ENCODE measurements at places on chromosomes 12 and 14.

DNA sequence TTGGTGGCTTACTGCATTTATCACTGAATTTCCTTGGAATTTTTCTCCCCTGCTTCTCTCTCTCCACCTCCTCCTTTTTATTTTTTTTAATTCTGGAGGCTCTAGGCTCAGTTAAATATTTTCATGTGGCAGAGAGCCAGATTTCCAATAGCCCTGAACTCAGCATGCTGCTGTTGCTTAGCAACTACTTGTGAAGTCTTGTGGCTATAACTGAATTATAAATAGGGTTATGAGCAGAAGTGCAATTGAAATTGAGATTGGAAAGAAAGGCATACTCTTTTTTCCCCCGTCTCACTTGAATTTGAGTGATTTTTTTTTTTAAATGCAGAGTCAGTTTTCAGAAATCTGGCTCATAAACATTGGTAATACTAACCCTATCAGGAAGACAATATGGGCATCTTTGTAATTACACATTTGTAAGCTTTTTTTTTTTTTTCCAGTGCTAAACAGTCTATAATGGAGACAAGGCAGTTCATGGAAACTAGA lies 38.3 kb downstream of the ATF7IP start:
- DNase-seq: no peak
- H3K4me1 ChIP-seq: peaks cover 27% of the 10 kb centered on the region
- H3K27ac ChIP-seq: peak overlapping the region; percentile 73
- peak overlapping the region; percentile 1 for H3K4me3 ChIP-seq
- peaks cover 26% of the 10 kb centered on the region for H3K36me3 ChIP-seq
- H3K27me3 ChIP-seq: no peaks in the 10 kb centered on the region

DNA sequence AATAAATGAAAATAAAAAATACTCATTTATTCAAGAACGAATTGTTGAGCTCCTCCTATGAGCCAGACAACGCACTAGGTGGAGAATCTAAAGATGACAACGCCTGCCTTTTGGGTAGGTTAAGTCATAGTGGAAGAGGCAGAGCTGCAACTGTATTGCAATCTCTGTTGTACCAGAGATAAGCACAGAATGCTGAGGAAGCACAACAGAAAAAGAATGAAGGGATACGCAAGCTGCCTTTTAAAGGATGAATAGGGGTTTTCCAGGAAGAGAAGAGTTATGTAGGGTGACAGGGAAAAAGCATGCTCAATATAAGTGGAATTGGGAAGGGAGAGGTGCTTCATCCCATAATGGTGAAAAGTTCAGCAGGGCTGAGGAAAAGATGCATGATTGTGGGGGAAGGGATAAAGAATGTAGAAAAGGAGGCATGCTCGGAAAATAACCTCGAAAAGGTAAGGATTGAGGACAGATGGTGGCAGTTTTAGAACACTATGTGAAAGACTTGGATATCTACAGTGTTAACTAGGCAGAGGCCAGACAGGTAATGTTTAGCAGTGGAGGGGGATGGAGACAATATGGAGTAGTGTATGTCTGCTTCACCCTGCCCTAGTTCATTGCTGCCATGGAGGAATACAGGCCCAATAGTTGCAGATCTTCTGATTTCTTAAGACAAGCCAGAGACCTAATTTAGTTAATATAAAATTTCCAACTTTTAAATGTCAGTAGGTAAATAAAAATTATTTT lies 63.9 kb upstream of the DUSP6 start:
- peaks cover 4% of the 10 kb centered on the region for H3K4me1 ChIP-seq
- H3K27ac ChIP-seq: no peak overlapping the region
- no peak for DNase-seq
- H3K36me3 ChIP-seq: no peaks in the 10 kb centered on the region
- no peak overlapping the region for H3K4me3 ChIP-seq

GRCh38 chr12:99611599-99611998 lies 36.0 kb upstream of the GARIN6 start:
- no peaks in the 10 kb centered on the region for H3K27me3 ChIP-seq
- no peak overlapping the region for H3K27ac ChIP-seq
- H3K36me3 ChIP-seq: peaks cover 2% of the 10 kb centered on the region
- no peak overlapping the region for H3K4me3 ChIP-seq

GRCh38 chr14:91286530-91286937 lies 42.0 kb upstream of the GPR68 start:
- peaks cover 29% of the 10 kb centered on the region for H3K36me3 ChIP-seq
- H3K27ac ChIP-seq: peak overlapping the region; percentile 12
- H3K4me1 ChIP-seq: no peaks in the 10 kb centered on the region
- H3K27me3 ChIP-seq: no peaks in the 10 kb centered on the region

- no peak overlapping the region for H3K4me3 ChIP-seq
- H3K36me3 ChIP-seq: peaks cover 5% of the 10 kb centered on the region
- H3K27me3 ChIP-seq: no peaks in the 10 kb centered on the region
- H3K27ac ChIP-seq: peak overlapping the region; percentile 21
Measured at GRCh38 chr12:92073094-92073493, 72.6 kb downstream of the BTG1 start.

- H3K4me3 ChIP-seq: no peak overlapping the region
- H3K27me3 ChIP-seq: peaks cover 20% of the 10 kb centered on the region
- H3K36me3 ChIP-seq: no peaks in the 10 kb centered on the region
- H3K4me1 ChIP-seq: peaks cover 2% of the 10 kb centered on the region
- H3K27ac ChIP-seq: no peak overlapping the region
- no peak for DNase-seq
Measured at GRCh38 chr12:10668526-10668925, 5.3 kb downstream of the STYK1 start.

- DNase-seq: no peak
- no peaks in the 10 kb centered on the region for H3K36me3 ChIP-seq
- no peak overlapping the region for H3K4me3 ChIP-seq
- H3K27me3 ChIP-seq: no peaks in the 10 kb centered on the region
- no peak overlapping the region for H3K27ac ChIP-seq
- peaks cover 7% of the 10 kb centered on the region for H3K4me1 ChIP-seq
Measured at GRCh38 chr12:64318605-64319004, 72.0 kb downstream of the C12orf56 start.
